ENCODE measurements at places on chromosomes 12 and 14. TPM values are rescaled to one million over a fixed set of nuclear protein-coding genes. Genes with fewer than 3 reads are reported as not detected.

GRCh38 chr12:111180426-111181142, 188.3 kb downstream of the PHETA1 start:
- no peak for DNase-seq

DNA sequence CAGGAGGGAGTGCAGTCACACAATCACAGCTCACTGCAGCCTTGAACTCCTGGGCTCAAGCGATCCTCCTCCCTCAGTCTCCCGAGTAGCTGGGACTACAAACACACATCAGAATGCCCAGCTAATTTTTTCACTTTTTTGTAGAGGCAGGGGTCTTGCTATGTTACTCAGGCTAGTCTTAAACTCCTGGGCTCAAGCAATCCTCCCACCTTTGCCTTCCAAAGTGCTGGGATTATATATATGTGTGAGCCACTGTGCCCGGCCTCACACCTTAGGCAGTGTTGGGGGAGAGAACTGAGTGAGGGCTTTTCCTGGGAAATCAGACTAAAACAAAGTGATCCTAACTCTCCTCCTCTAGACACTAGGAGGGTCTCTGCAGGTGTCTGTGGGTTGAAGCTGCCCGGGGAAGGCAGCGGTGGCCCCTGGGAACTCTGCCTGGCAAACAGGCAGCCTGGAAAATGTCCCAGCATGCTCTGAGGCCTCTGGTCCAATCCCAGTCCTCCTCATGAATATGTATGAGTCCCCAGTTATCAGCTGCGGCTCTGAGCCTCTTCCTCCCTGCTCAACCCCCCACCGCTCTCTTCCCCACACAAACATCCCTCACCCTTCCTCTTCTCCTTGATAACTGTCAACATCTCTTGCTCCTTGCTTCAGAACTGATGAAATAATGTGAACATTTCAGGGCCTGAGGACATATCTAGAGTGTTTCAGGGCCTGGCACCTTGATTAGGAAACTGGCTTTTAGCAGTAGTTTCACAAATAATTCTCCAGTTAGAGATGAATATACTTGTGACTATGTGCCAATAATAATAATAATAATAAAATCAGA, 7.9 kb upstream of the NAA25 start:
- peak; percentile 54 for DNase-seq

GRCh38 chr14:105525861-105526775, at the start of gene TMEM121:
TSS of gene TMEM121 (plus strand) at chr14:105526583. CDS start at chr14:105528835, 2,252 bp downstream.
- DNase-seq, result peak; percentile 57

DNA sequence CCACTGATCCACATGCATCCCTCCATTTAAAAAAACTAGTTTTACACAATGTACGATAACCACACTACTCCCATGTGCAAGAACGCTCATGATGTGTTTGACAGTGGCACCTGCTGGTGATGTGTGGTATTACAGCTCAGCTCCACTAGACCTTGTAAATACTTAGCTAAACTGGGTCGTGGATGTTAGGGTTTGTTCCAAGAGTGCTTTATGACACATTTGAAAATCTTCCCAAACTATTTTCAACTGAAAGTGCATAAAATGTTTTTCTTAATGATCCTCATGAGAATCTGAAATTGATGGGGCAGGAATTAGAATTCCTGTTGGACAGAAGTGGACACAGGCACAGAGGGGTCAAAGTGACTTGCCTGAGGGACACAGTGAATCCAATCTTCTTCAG, 99.2 kb downstream of the SCARB1 start:
- DNase-seq, result no peak

Gene CD69
- 5.2 TPM for total RNA-seq

DNA sequence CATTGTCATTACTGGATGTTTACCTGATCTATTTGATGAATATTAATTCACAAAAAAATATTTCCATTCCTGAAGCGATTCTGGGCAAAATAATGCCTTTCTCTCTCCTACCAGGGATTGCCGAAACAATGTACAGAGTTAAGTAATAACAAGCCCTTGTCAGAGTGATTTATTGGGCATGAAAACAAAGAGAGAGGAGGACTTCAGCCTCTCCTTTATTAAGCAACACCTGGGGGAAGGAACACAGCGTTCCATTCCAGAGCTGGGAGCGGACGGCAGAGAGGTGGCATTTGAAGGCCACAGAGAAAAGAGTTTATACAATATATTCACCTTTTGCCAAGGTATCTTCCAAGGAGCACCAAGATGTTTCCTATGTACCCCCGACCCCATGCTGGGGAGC, 165.8 kb downstream of the KSR2 start:
- DNase-seq, result no peak
